Motor neuron (in vitro differentiated cells): ENCODE measurements at places on chromosomes 1 and 21. TPM values are rescaled to one million over a fixed set of nuclear protein-coding genes. Genes with fewer than 3 reads are reported as not detected.
A peak's percentile ranks its signal among the peaks of the same experiment; 100 is the strongest.

- ATAC-seq, result peak; percentile 89
These were observed 18.8 kb downstream of the KNCN start for GRCh38 chr1:46532498-46533178.

The HOOK1 gene
- total RNA-seq, result 9.0 and 13.3 TPM in 2 replicates

The CLCA4 gene
- 0.22 and 0.36 TPM in 2 replicates for total RNA-seq

The BACE2 gene
- total RNA-seq, result 15.1 and 15.8 TPM in 2 replicates

DNA sequence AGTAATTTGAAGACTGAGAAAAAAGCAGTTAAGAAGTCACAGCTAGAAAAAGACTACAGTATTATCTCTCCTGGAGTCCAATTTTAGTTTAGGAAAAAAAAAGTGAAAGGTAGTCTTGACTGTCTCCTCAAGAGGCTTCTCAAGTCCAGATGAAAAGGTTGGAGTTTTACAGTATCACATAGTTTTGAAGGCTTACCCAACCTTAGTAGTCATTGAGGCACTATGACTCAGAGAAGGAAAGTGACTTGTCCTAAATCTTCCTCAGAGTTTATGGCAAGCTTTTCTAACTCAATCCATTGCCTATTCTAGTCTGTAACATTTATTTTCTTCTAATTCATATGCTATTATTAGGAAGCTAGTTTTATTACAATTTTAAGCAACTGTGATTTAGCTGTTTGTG lies 174.9 kb downstream of the DPYD start:
- no peak for ATAC-seq

DNA sequence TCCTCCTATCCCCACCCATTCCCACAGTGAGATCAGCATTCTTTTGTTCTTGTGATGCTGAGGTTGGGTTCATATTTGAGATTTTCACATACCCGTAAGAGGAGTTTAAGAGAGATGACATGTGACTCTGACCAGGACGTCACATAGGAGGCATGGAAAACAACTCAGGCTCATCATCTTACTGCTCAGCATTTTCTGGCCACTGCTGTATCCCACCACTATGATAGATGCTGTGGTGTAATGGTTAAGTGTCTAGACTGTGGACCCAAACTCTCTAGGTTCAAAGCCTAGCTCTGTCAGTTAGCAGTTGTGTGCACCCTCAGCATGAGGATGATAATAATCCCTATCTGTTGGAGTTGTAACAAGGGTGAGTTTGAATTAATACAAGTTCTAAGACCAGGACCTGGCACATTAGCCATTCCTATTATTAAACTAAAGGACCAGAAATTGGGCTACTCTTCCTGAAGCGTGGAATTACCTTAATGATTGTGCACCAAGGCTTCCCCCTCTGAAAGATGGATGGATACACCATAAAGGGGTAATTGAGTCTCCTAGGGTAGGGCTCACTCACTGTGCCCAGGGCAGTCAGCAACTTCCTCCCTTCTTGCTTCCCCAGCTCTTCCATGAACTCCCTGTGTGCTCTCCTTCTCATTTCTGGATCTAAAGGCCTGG lies 40.9 kb downstream of the LGR6 start:
- ATAC-seq, result peak; percentile 37

DNA sequence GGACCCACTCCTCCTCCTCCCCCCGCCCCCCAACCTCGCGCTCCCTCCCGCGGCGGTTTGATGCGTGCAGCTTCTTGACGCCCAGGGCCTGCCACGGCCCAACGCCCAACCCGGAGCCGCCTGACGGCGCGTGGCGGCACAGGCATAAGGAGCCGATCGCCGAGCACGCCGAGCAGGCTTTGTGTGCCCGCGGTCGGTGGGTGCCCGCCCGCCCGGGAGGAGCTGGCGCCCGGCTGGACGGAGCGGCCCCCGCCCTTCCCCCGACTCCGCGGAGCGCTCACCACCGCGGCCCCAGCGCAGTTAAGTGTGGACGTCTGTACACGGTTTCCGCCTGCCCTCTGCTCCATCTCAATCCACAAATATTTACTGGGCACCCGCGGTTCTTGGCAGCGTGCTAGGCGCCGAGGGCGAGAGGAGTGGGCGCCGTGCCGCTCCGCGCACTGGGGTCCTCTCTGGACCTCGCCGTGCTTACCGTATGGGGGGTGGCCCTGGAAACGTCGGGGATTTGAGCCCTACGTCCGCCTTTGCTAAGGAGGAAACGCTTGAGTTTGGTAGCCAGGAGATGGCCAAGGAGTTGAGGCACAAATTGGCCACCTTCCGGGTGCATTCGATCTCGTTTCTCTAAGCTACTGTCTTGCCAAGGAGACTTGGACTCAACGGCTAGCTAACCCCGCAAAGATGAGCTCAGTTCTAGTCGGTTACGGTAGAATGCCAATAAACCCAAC lies 444 bp upstream of the HDGF start:
- peak; percentile 42 for ATAC-seq

The TAF5L gene
- total RNA-seq, result 17.2 and 19.3 TPM in 2 replicates

The MYCL gene
- 75.4 and 79.7 TPM in 2 replicates for total RNA-seq

The SYPL2 gene
- 0.11 and 0.69 TPM in 2 replicates for total RNA-seq

DNA sequence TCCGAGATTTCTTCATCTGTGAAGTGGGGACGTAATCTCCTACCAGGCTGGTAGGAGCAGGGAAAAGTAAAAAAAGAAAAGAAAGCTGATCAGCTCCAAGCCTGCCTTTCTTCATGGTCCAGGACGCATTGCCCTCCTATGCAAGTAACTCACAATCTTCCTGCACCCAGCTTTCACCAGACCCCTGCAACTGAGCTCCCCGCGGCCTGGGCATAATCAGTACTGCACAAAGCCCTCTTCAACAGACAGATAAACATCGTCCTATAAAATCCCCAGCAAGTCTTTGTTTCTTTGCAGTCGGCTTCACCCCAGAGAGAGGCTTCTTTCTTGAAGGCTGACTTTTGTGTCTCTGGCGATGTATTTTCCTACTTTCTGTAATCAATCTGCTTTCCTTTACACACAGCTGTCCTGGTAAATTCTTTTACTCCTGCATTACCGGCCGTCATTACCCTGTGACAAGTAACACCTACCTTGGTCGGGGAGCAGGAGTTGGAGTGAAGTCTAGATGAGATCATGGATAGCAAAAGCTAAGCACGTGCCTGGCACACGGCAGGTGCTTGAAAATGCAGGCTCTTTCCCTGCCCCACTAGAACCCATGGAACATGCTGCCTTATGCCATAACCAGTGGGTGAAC lies 8.3 kb downstream of the PADI1 start:
- ATAC-seq, result peak; percentile 31

The CD101 gene
- total RNA-seq, result 1.5 and 2.5 TPM in 2 replicates

GRCh38 chr21:41360072-41360821 lies 1.6 kb upstream of the MX2 start:
- ATAC-seq, result no peak

DNA sequence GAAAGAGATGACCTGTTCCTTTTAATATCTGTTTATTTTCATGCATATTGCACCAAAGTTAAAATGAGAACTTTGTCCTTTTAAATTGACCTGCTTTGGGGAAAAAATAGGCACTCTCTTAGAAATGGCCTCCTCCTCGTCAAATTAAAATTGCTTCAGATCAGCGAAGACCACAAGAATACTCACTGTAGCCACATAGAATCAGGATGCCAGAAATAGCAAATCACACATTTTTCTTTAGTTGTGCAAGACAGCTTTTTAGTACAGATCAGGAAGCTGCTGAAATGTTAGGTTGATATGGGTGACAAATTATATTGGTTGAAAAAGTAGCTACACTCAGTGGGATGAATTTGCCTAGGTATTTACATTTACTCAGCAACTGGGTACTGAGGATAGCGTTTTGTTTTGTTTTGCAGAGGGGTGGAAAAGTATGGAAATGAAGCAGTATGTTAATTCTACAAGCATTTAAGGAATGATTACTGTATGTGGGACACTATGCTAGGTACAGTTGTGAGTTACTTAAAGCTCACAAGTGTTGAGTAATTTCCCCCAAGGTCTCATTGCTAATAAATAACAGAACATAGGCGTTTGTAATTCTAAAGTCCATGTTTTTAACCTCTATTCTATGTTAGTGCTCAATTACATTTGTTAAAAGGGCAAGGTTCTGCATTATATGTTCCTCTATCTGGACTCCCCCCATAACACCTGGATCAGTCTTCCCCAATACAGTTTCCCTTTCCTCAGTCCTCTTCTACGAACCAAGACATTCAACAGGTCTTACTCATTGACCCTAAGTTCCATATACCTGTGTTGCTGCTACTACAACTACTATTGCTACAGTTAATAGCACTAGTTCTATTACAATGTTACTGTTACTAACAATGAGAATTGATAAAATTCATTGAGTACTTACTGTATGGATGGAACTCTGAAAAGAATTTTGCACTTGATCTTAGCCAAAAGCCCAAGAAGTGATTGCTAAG lies 99.4 kb upstream of the S1PR1 start:
- no peak for ATAC-seq

The C1orf87 gene
- total RNA-seq, result 0.06 TPM in 1 of 2 replicates, not detected in the other
